ENCODE measurements at places on chromosomes 4 and X.
A peak's percentile ranks its signal among the peaks of the same experiment; 100 is the strongest.

DNA sequence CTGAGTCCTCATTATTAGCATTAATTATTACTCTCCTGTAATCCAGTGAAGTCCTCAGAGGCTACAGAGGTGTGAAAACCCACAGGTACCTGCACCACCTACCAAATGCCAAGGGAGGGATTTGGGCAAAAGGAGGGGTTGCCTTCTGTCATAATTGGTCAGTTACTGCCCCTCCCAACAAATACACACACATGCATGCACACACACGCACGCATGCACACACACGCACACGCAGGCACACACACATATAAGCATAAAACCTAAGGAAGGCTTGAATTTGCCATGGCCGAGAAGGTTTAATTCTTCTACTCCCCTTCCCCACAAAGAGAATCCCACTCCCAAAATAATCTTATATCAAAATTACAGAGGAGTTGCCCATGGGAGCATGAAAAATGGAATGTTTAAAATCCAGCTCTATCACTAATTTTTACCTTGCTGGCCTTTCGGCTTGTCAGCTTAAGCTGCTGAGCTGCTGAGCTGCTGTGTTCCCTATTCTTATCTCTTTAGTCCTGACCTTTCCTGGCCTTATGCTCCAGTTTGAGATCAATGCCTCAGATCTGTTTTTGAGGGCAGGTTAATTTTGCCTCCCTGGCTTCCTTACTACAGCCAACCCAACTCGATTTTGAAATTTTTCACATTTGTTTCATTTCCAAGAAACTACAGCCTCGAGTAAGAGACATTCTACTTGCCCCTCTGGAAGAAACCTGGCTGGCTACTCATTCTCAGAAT, 95.0 kb downstream of the CAMK2D start:
- DNase-seq: no peak

- no peak for DNase-seq
Observed at GRCh38 chr4:70392057-70392776, 5.5 kb upstream of the OPRPN start.

GRCh38 chr4:79574741-79575451, 166.9 kb upstream of the GK2 start:
- no peak for DNase-seq

- no peak for DNase-seq
Observed at GRCh38 chr4:23837371-23837770, 52.5 kb downstream of the PPARGC1A start.

DNA sequence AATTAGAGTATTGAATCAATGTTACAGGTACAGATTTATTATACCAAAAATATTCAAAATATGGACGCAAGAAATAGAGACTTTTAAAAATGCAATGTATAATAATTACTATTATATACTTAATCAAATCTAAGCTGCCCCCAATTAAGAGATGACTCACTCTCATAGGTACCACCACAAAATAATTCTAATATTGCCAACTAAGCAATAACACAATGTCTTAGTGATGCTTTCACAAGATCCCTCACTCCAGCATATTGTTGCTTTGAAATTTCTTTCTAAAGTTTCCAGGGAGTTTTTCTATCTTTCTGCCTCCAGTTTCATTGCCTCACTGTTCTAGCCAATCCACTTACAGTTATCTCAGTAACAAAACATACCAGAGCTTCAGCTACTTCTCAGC, 270.0 kb upstream of the PABPC4L start:
- DNase-seq: no peak

GRCh38 chr4:139768896-139769295, 103.3 kb downstream of the MGST2 start:
- no peak for DNase-seq

DNA sequence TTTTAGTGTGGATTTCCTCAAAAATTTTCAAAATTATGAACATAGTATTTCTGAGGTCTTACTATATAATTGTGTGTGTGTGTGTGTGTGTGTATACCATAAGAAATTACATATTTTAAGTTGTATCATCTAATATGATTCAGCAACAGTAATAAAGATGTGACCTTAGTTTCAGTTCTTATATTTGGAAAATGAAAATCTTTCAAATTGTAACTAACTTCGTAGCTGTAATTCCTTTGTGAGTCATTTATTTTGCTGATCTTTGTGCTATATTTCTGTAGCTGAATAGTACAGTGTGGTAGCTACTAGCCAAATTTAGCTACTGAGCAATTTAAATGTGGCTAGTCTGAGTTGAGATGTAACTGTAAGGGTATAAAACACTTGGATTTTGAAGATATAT, 116.4 kb downstream of the RAP1GDS1 start:
- no peak for DNase-seq

GRCh38 chrX:63283348-63283747, 67.8 kb downstream of the SPIN4 start:
- DNase-seq: no peak

DNA sequence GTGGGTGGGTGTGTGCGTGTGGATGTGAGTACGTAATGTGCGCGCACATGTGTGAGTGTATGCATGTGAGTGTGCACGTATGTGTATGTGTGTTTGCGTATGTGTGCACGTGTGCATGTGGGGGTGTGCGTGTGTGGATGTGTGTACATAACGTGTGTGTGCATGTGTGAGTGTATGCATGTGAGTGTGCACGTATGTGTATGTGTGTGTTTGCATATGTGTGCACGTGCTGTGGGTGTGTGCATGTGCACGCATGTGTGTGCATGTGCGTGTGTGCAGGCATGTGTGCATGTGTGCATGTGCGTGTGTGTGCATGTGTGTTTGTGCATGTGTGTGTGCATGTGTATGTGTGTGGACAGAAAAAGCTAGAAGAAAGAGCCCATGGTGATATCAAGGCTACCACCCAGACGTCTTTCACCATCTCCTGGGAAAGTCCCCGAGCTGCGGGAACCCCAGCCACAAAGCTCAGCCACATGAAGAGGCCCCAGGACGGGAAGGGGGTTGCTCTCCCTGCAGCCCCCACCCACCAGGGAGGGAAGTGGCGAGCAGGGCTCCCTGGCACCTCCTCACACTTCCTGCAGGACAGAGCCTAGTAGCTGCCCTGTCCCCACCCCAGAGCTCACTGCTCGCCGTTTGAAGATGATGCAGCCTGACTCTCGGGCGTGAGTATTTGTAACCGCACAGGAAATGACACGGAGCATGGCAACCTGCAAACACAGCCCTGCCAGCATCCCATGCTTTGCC, 108.3 kb downstream of the DCTD start:
- DNase-seq: no peak

DNA sequence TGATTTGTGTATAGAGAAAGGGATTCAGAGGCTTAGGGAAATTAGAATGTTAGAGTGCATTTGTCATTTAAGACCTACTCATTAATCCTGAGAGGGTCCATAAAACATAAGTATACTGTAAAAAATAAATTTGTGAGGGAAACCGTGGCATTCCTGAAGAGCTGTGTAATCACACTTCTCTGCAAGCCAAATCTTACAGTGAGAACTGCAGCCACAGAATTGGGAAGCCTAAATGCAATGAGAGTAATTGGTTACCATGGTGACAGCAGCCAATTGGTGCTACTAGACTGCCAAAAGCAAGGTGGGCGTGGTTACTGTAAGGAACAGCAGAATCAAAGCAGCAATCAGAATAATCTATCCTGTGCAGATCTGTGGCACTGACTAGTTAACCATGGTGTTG, 345.2 kb upstream of the GRID2 start:
- DNase-seq: peak; percentile 60

- no peak for DNase-seq
Observed at GRCh38 chr4:177246641-177247584, 62.8 kb upstream of the NEIL3 start.
